ENCODE measurements at places on chromosomes 7 and 10.

- H3K36me3 ChIP-seq = no peaks in the 10 kb centered on the region
- H3K27me3 ChIP-seq = no peaks in the 10 kb centered on the region
- no peak overlapping the region for H3K4me3 ChIP-seq
- no peak overlapping the region for H3K27ac ChIP-seq
- no peaks in the 10 kb centered on the region for H3K4me1 ChIP-seq
- DNase-seq = no peak
These were observed 123.7 kb upstream of the ADAM12 start for GRCh38 chr10:126511917-126512479.

DNA sequence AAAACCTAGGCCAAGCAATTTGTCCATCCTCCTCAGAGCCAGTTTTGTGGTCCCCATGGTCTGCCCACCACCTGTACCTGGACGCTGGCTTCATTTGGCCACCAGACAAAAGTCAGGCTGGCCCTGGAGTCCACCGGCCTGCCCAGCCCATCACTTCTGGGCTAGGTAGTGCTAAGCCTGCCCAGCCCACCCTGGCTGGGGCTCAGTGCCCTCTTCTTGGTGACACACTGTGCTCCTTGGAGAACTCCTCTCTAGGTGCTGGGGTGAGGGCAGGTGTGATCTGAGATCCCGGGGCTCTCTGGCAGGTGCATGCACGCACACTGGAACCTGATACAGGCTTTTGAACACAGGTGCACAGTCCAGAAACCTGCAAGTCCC, 1.1 kb downstream of the AIFM2 start:
- H3K4me1 ChIP-seq = no peaks in the 10 kb centered on the region
- no peak for DNase-seq

DNA sequence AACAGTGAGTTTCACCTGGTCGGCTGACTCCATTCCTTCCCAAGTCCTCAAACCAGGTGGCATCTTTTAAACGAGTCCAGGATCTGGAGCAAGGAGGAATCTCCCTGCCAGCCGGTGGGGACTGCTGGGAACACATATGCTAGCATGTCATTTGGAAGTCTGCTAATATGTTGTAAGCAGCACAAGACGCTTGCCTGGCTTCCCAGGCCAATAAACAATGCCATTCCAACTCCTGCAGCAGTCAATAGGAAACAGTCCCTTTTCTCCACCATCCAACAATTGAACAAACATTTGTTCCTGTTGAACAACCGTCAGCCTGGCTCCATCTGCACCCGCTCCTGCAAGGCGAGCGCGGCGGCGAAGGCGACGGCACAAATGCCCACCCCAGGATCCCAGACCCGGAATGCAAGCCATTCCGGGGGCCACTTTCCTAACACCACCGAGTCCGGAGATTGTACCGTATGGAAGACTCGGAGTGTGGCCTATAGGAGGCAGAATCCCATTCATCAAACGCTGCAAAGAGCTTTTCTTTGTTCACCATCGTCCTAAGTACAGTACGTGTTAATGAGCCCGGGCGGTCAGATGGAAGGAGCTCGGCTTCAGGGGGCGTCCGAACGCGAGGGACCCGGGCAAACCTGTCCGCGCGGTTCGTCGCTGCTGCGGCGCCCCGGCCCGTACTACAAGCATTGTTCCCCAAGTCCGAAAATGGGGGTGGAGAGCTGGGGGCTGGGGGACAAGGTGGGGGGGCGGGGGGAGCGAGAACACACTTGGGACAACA, 1.6 kb downstream of the FAM53B start:
- DNase-seq = no peak
- H3K27me3 ChIP-seq = no peaks in the 10 kb centered on the region
- no peak overlapping the region for H3K27ac ChIP-seq
- H3K4me1 ChIP-seq = peaks cover 56% of the 10 kb centered on the region
- H3K4me3 ChIP-seq = peak overlapping the region; percentile 71

GRCh38 chr10:33476757-33477273, 142.3 kb upstream of the NRP1 start:
- no peak for DNase-seq
- H3K27ac ChIP-seq = no peak overlapping the region
- H3K4me1 ChIP-seq = peaks cover 2% of the 10 kb centered on the region
- no peak overlapping the region for H3K4me3 ChIP-seq
- no peaks in the 10 kb centered on the region for H3K27me3 ChIP-seq
- no peaks in the 10 kb centered on the region for H3K36me3 ChIP-seq

- no peaks in the 10 kb centered on the region for H3K4me1 ChIP-seq
- no peak overlapping the region for H3K27ac ChIP-seq
- peaks cover 94% of the 10 kb centered on the region for H3K36me3 ChIP-seq
- no peaks in the 10 kb centered on the region for H3K27me3 ChIP-seq
- H3K4me3 ChIP-seq = no peak overlapping the region
These were observed 9.9 kb downstream of the FAM204A start for GRCh38 chr10:118332236-118332635.

DNA sequence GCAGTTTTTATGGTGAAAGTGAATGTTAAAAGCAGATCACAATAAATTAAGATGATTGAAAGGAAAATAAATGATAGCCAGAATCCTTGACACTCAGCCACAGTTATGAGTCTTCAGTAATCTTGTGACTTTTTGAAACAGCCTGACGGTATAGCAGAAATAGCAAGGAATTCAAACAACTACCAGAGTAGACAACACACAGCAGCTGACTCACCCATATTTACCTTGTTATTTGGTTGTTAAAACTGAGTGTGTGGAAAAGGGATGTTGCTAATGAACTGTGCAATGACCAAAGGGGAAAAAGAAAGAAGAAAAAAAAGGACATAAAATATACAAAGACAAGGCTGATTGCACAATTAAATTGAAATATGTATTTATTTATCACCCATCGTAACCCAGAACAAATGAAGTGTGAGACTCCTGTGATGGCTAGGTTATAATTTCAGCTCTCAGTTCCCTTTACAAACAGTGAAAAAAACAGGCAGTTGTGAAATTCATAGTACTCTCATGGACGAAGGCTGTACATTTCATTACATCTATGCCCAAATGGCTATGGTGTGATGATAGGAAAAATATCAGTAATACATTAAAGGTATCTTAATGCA, 1023.0 kb upstream of the SORCS1 start:
- no peak for DNase-seq
- H3K36me3 ChIP-seq = no peaks in the 10 kb centered on the region
- H3K4me3 ChIP-seq = no peak overlapping the region
- H3K27ac ChIP-seq = no peak overlapping the region

GRCh38 chr10:18097524-18097923, 42.7 kb upstream of the CACNB2 start:
- H3K4me3 ChIP-seq = no peak overlapping the region
- H3K27me3 ChIP-seq = no peaks in the 10 kb centered on the region
- H3K4me1 ChIP-seq = no peaks in the 10 kb centered on the region
- no peaks in the 10 kb centered on the region for H3K36me3 ChIP-seq
- H3K27ac ChIP-seq = no peak overlapping the region

GRCh38 chr7:126378642-126379041, 874.1 kb downstream of the GRM8 start:
- H3K27me3 ChIP-seq = no peaks in the 10 kb centered on the region
- no peak overlapping the region for H3K4me3 ChIP-seq
- peaks cover 3% of the 10 kb centered on the region for H3K4me1 ChIP-seq
- H3K36me3 ChIP-seq = no peaks in the 10 kb centered on the region
- no peak overlapping the region for H3K27ac ChIP-seq

DNA sequence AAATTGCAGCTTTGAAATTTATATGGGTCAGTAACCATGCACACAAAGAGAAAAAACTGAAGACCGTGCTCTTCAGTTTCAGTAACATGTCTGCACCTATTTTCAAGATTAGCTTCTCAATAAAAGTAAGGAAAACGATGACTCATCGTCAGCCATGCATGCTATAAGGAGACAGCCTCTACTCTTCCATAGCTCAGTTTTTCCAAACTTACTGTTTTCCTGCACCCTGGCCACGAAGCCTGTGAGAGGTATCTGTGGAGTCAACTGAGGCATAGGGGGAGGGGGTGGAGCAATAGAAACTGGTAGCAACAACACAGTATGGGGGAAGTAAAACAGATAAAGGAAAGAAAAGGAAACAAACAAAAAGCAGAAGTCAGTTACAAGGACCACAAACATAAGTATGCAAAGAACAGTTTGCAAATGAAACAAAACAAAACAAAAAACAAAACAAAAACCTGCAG, 58.0 kb downstream of the PDSS1 start:
- no peak for DNase-seq
- no peaks in the 10 kb centered on the region for H3K27me3 ChIP-seq
- H3K4me1 ChIP-seq = peaks cover 7% of the 10 kb centered on the region

- H3K36me3 ChIP-seq = peaks cover 86% of the 10 kb centered on the region
- peak; percentile 46 for DNase-seq
- H3K27ac ChIP-seq = no peak overlapping the region
- no peaks in the 10 kb centered on the region for H3K4me1 ChIP-seq
- no peaks in the 10 kb centered on the region for H3K27me3 ChIP-seq
These were observed 13.0 kb upstream of the STK31 start for GRCh38 chr7:23696916-23697441.

DNA sequence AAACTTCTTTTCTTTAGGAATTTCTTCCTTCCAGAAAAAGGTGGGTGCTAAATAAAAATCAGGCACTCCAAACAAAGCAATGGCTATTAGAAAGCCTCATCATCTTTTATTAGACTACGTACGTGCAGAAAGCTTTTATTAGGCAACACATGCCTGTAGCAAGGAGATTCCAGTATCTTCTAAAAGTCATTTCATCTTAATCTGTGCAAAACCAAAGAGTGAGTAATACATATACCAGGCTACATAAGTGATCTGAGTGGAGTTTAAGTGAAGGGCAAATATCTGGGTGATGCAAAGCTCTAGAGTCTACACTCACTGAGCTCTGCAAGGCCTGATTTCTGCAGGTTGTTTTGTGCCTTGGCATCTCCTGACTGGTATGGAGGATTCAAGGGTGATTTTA, 231.7 kb downstream of the ELMO1 start:
- no peaks in the 10 kb centered on the region for H3K36me3 ChIP-seq
- H3K4me1 ChIP-seq = peaks cover 9% of the 10 kb centered on the region
- no peak overlapping the region for H3K27ac ChIP-seq
- no peak for DNase-seq
- H3K27me3 ChIP-seq = no peaks in the 10 kb centered on the region

DNA sequence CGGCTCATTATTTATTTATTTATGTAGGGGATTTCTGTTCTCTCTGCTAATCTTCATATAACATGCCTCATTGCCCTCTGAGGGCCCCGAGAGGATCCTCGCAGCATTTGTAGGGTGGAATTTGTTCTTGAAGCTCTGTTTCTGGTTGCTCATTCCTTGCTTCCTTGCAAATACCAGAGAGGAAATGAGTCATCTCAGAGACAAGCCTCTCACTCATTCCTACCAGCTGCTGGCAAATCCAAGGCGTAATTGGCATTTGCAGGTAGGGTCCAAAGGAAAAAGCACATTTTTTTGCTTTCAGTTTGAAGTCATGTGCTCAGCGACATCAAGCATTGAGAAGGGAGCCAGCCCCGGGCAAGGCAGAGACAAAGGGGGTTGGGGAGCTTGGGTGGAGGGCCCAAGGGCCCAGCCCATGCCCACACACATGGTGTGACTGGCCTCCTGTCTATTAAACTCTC, 501.6 kb downstream of the GALNT17 start:
- H3K4me3 ChIP-seq = peak overlapping the region; percentile 1
- peak overlapping the region; percentile 44 for H3K27ac ChIP-seq

GRCh38 chr10:128741680-128742079, 615.5 kb upstream of the MKI67 start:
- H3K4me3 ChIP-seq = no peak overlapping the region
- peaks cover 10% of the 10 kb centered on the region for H3K4me1 ChIP-seq
- no peaks in the 10 kb centered on the region for H3K36me3 ChIP-seq
- H3K27me3 ChIP-seq = peaks cover 2% of the 10 kb centered on the region
